ENCODE measurements at places on chromosomes 13 and 19. TPM values are rescaled to one million over a fixed set of nuclear protein-coding genes. Genes with fewer than 3 reads are reported as not detected.
A peak's percentile ranks its signal among the peaks of the same experiment; 100 is the strongest.

- H3K4me1 ChIP-seq = peaks cover 17% of the 10 kb centered on the region
- DNase-seq = no peak
- H3K27me3 ChIP-seq = no peaks in the 10 kb centered on the region
- no peaks in the 10 kb centered on the region for H3K36me3 ChIP-seq
- no peak overlapping the region for H3K4me3 ChIP-seq
These were observed 42.7 kb downstream of the PHF11 start for GRCh38 chr13:49538404-49538803.

The MAB21L1 gene
- not detected for total RNA-seq

DNA sequence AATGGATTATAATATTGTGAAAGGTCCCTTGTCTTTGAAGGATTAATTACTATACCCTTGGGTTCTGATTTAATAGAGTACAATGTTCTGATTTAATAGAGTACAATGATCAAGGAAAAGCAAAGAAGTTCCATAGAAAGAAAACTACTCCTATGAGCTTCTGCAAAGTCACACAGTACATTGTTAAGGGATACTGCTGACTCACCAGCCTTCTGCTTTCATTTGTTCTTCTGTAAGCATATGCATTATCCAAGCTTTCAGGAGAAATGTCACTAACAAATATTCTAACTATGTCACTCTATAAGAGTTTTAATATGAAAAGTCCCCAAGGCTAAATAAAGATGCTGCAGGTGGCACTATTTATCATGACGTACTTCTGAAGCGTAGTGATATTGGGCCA lies 396.7 kb downstream of the RFC3 start:
- no peaks in the 10 kb centered on the region for H3K36me3 ChIP-seq
- H3K4me1 ChIP-seq = no peaks in the 10 kb centered on the region
- DNase-seq = no peak
- no peaks in the 10 kb centered on the region for H3K27me3 ChIP-seq
- no peak overlapping the region for H3K4me3 ChIP-seq

The TIMM29 gene
- 16.4 TPM for total RNA-seq

DNA sequence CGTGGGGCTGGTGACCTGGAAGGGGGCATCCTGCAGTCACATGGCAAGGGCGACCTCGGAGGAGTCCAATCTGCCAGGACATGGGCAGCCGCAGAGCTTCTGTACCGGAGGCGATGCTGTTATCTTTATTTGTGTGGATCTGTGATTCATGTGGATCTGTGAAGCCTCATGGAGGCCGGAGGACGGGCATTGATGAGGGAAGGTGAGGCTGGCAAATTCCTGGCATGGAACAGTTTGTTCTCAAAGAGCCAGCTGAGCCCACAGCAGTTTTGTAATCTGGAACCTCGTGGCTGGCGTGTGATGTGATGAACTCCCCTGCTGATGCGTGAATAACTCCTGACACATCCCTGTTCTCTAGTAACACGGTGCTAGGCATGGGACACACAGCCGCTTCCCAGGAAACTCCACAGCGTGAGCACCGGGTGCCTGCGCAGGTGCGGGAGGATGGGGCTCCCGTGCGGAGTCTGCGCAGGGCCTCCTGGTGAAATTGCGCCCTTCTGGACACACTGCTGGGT lies 40.4 kb downstream of the ATP11A start:
- no peak for DNase-seq
- no peaks in the 10 kb centered on the region for H3K27me3 ChIP-seq
- H3K27ac ChIP-seq = no peak overlapping the region
- no peak overlapping the region for H3K4me3 ChIP-seq

The CEACAM20 gene
- total RNA-seq = not detected

GRCh38 chr13:23609874-23610576 lies 39.8 kb downstream of the TNFRSF19 start:
- H3K27me3 ChIP-seq = peaks cover 2% of the 10 kb centered on the region
- H3K4me3 ChIP-seq = no peak overlapping the region
- peaks cover 27% of the 10 kb centered on the region for H3K4me1 ChIP-seq
- peak; percentile 19 for DNase-seq

DNA sequence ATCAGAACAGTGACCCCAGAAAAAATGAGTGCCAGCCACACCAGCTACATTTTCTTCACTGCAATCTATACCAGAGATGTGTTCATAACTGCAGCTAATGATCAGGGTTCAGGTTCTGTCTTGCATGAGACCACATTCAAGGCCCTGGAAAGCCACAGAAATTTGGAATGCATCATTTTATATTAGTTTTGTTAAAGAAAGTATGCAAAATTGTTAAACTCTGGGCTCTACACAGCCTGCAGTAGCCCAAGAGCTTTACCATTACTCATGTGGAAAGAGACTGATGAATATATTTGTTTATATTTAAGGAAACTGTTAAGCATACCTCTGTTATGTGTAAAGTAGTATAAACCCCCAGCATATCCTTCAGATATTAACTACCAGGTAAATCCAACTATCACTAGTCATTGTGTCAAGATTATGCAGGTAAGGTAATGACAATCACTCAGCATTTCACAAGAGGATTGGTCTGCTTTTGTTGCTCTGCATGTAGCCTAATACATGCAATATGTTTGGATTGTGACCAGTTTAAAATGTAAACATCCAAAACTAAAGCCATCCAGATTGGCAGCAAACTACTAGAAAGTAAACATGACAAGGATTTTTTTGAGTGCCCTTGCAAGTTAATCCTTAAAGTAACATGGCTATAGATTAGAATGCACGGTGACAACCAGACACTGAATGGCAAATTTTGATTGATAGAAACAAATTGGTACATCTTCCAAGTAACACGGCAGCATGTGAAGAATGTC lies 429.1 kb upstream of the ARGLU1 start:
- H3K36me3 ChIP-seq = no peaks in the 10 kb centered on the region
- H3K4me3 ChIP-seq = no peak overlapping the region
- no peak for DNase-seq
- no peak overlapping the region for H3K27ac ChIP-seq
- no peaks in the 10 kb centered on the region for H3K27me3 ChIP-seq

The MYO16 gene
- total RNA-seq = 0.07 TPM

- no peak overlapping the region for H3K4me3 ChIP-seq
- H3K27me3 ChIP-seq = peaks cover 5% of the 10 kb centered on the region
- DNase-seq = no peak
- peaks cover 5% of the 10 kb centered on the region for H3K4me1 ChIP-seq
- H3K27ac ChIP-seq = no peak overlapping the region
These were observed 57.6 kb upstream of the MEDAG start for GRCh38 chr13:30848332-30849027.

The ATF5 gene
- 46.0 TPM for total RNA-seq

- peaks cover 7% of the 10 kb centered on the region for H3K27me3 ChIP-seq
- H3K36me3 ChIP-seq = no peaks in the 10 kb centered on the region
- no peak overlapping the region for H3K27ac ChIP-seq
- peaks cover 9% of the 10 kb centered on the region for H3K4me1 ChIP-seq
These were observed 18.8 kb downstream of the CYTH2 start for GRCh38 chr19:48487948-48488347.

- H3K36me3 ChIP-seq = no peaks in the 10 kb centered on the region
- no peaks in the 10 kb centered on the region for H3K27me3 ChIP-seq
- H3K4me3 ChIP-seq = no peak overlapping the region
- DNase-seq = no peak
These were observed 166.2 kb downstream of the DLEU7 start for GRCh38 chr13:50677258-50677657.

DNA sequence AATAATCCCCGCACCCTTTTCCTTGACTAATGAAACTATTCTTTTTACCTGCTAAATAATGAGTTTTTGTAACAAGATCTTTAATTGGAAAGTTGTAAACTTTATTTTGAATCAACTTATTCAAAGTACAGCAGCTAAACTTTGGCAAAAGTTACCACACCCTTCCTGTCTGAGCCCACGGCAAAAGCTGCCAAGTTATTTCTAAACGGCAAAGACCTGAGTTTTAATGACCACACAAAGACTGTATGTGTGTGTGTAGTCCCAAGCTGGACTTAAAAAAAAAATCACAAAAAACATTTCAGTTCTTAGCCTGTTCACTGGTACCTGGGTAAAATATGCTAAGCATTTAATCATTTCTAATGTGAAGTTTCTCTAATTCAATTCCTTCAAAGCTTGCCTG lies 60.7 kb downstream of the ZAR1L start:
- peak; percentile 46 for DNase-seq
- no peak overlapping the region for H3K4me3 ChIP-seq
- no peaks in the 10 kb centered on the region for H3K36me3 ChIP-seq
- peaks cover 33% of the 10 kb centered on the region for H3K4me1 ChIP-seq

The SSC5D gene
- 1.3 TPM for total RNA-seq

DNA sequence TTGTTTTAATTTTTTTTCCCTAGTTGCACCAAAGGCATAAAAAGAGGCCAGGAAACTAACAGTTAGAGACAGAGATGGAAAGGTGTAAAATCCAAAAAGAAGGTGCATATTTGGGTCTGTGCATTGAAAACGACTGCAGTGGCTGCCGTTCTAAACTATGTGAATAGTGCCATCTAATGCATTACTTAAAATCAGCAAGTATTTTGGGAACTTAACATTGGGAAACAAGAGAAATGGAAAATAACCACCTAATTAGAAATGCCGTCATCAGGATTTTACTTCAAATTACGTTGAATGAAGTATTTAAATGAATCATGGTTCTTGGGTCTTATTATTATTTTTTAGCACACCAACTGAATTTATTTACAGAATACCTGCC lies 189.5 kb upstream of the MIR17HG start:
- H3K36me3 ChIP-seq = no peaks in the 10 kb centered on the region
- no peaks in the 10 kb centered on the region for H3K4me1 ChIP-seq
- H3K4me3 ChIP-seq = no peak overlapping the region
- DNase-seq = no peak
- no peaks in the 10 kb centered on the region for H3K27me3 ChIP-seq
- no peak overlapping the region for H3K27ac ChIP-seq

- no peaks in the 10 kb centered on the region for H3K36me3 ChIP-seq
- H3K27ac ChIP-seq = peak overlapping the region; percentile 93
- H3K4me3 ChIP-seq = no peak overlapping the region
- no peaks in the 10 kb centered on the region for H3K27me3 ChIP-seq
- peaks cover 60% of the 10 kb centered on the region for H3K4me1 ChIP-seq
- DNase-seq = peak; percentile 93
These were observed 55.4 kb downstream of the SACS start for GRCh38 chr13:23377983-23378632.
